ENCODE measurements at places on chromosomes 2 and 18. TPM values are rescaled to one million over a fixed set of nuclear protein-coding genes. Genes with fewer than 3 reads are reported as not detected.

DNA sequence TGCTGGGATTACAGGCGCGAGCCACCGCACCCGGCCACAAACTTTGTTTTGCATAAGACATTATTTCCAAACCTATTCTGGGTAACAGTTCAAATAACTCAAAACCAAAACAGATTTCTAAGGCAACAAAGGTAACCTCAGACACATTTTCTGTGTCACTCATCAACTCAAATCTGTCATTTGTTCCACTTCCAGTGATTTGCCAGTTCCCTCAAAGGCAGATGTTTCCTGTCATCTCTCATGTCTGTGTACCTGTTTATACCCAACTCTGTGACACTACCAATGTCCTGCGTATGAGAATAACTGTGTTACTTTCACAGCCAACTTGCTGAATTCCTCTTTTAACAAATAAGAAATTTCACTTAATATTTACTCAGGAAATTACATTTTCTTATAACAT lies 54.4 kb downstream of the SCN3A start:
- DNase-seq = peak; percentile 35
- no peaks in the 10 kb centered on the region for H3K27me3 ChIP-seq
- H3K36me3 ChIP-seq = no peaks in the 10 kb centered on the region

FOXD4L1 gene
- 0.16 TPM for total RNA-seq

DNA sequence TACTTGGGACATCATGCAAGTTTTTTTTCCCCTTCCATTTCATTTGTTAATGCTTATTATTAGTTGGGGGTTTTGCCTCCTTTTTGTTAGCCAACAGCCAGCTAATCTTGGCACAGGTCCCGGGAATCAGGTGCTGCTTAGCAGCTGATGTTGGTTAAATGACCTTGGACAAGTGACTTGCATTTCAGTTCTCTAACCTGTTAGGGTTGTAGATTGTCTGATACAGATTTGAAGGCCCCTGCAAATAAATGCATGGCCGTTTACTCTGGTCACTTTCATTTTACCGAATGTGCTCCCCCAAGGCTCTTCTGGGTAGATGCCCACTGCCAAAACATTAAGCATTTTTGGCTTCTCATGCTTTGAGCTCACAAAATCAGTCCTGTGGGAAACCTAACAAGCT lies 120.9 kb downstream of the SPTBN1 start:
- H3K27ac ChIP-seq = peak overlapping the region; percentile 95
- peaks cover 83% of the 10 kb centered on the region for H3K4me1 ChIP-seq
- no peak overlapping the region for H3K4me3 ChIP-seq
- no peaks in the 10 kb centered on the region for H3K27me3 ChIP-seq
- no peaks in the 10 kb centered on the region for H3K36me3 ChIP-seq
- no peak for DNase-seq

DNA sequence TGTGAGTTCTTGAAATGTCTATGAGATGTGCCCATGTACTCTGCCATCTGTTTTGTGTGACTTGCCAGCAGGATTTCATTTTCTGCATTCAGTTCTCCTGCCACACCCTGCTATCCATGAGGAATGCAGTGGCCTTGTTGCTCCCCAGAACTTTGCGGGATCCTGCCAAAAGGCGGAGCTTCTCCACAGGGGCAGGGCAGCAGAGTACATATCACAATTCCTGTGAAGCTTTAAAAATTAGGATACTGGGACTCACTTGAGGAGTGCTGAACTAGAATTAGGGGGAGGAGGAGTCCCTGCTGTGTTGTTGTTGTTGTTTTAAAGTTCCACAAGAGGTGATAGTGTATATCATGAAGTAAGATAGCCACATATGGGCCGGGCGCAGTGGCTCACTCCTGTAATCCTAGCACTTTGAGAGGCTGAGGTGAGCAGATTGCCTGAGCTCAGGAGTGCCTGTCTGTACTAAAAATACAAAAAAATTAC lies 76.4 kb downstream of the TANC1 start:
- H3K36me3 ChIP-seq = no peaks in the 10 kb centered on the region
- no peak for DNase-seq
- H3K27ac ChIP-seq = no peak overlapping the region
- no peak overlapping the region for H3K4me3 ChIP-seq
- no peaks in the 10 kb centered on the region for H3K27me3 ChIP-seq

GRCh38 chr2:142299021-142299420 lies 168.2 kb upstream of the LRP1B start:
- H3K4me3 ChIP-seq = no peak overlapping the region
- no peaks in the 10 kb centered on the region for H3K36me3 ChIP-seq
- no peak for DNase-seq
- no peaks in the 10 kb centered on the region for H3K4me1 ChIP-seq

EVX2 gene
- not detected for total RNA-seq

DNA sequence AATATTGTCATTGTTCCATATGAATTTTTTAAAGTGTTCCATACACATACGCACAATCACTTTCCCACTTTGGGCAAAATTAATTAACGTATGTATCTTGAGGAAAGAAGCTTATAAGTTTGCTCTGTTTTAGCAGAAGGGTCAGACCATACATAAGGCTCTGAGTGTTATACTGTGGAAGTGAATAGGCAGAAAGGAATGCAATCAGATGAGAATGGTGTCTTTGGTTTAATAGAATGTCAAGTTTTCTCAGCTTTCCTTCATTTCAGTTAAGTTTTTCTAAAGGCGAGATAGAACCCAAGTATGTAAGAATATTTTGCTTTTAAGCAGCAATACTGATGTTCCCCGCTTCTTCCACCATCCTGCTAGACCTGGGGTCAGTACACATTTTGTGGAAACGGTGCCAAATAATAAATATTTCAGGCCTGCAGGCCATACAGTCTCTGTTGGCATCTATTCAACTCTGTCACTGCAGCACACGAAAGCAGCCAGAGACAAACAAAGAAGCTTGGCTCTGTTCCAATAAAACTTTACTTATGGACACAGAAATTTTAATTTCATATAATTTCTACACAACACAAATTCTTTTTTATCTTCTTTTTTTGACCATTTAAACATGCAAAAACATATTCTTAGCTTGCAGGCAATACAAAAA lies 100.6 kb downstream of the UPP2 start:
- no peaks in the 10 kb centered on the region for H3K27me3 ChIP-seq
- DNase-seq = no peak
- H3K36me3 ChIP-seq = no peaks in the 10 kb centered on the region
- H3K4me3 ChIP-seq = no peak overlapping the region

GRCh38 chr18:3753106-3753505 lies 303.1 kb downstream of the TGIF1 start:
- no peak for DNase-seq
- H3K27ac ChIP-seq = no peak overlapping the region

LIMS3 gene
- 0.69 TPM for total RNA-seq

DNA sequence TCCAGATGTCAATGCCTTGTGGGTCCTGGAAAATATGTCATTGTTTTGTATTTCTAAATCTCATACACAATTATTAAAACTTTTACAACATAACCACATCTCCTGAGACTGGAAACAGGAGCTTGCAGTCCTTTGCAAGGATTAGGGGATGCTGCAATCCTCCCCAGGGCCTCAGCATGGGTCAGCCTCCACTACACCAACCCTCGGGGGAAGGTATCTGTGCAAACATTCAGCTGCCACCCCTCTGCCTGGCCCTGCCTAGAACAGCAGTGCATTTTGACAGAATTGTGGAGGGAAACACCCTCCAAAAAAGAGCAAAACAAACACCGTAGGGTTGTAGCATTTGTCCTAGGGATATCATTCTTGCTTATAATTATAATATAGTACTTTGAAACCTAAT lies 4.2 kb upstream of the UPP2 start:
- no peak for DNase-seq
- H3K36me3 ChIP-seq = no peaks in the 10 kb centered on the region
- H3K27ac ChIP-seq = no peak overlapping the region
- H3K4me1 ChIP-seq = no peaks in the 10 kb centered on the region

GRCh38 chr18:73707035-73707434 lies 440.6 kb downstream of the FBXO15 start:
- no peak overlapping the region for H3K4me3 ChIP-seq
- no peaks in the 10 kb centered on the region for H3K36me3 ChIP-seq
- no peaks in the 10 kb centered on the region for H3K4me1 ChIP-seq
- no peak for DNase-seq
- H3K27ac ChIP-seq = no peak overlapping the region
- no peaks in the 10 kb centered on the region for H3K27me3 ChIP-seq

GRCh38 chr2:47632754-47633153 lies 150.2 kb upstream of the MSH6 start:
- no peaks in the 10 kb centered on the region for H3K4me1 ChIP-seq
- H3K27ac ChIP-seq = no peak overlapping the region
- no peaks in the 10 kb centered on the region for H3K27me3 ChIP-seq
- no peaks in the 10 kb centered on the region for H3K36me3 ChIP-seq
- no peak overlapping the region for H3K4me3 ChIP-seq

Measured in GM12878 (cell line).